ENCODE measurements at places on chromosomes 5 and 9.

DNA sequence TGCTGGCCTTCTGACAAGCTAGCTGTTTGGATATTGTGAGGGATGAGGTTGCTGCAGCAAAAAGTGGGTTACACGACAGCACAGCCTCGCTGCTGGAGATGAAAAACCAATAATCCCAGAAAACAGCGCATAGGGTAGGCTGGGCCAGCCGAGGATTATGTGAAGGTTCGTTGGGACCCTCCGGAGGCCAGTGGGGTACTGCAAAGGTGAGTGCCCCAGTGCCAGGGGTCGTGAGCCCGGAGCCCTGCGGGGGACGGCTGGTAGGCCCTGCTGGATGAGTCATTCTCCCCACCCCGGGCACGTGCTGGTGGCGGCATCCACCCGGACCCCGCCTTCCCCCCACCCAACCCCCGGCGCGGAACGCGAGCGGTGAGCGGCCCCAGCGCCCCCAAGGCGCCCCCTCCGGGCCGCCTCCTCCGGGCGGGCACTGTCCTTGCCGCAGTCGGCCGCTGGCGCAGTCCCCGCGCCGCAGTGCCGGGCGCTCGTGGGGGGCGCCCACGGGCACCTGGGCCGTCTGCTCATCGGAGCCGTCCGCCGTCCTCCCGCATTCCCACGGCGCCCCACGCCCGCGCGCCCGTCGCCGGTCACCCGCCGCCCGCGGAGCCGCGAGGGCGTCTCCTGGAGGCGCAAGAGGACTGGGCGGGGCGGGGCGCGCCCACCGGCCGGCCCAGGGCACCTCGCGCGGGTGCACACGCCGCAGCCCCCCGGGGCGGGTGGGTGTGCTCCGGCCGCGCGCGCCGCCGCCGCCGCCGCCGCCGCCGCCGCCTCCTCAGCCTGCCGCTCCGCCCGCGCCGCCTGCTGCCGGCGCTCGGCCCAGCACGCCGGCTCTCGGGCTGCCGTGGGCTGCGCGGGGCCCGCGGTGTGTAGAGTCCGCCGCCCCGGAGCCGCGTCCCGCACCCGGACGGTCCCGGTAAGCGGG is at the start of gene PHF24:
Gene PHF24 (plus strand): TSS at position 794 of the 919 bp plus-strand sequence. CDS start 13,014 bp downstream, outside the sequence.
- DNase-seq = no peak

DNA sequence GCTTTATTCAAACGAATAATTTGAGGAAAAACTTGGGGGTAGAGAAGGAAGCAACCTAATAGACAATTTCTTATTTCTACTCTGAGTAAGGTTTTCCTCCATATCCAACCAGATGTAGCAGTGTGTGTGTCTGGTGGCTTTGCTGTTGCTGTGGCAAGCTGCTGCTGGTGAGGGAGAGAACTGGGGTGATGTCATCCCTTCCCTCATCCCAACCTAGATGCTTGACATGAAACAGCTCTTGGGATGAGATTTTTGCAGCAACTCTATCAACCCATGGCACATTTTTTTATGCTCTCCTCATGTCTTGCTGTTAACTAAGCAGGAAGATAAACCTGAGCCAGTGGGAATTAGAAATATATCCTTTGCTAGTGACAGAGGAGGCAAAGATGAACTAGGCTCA is 135.8 kb downstream of the PCSK1 start:
- DNase-seq = no peak

DNA sequence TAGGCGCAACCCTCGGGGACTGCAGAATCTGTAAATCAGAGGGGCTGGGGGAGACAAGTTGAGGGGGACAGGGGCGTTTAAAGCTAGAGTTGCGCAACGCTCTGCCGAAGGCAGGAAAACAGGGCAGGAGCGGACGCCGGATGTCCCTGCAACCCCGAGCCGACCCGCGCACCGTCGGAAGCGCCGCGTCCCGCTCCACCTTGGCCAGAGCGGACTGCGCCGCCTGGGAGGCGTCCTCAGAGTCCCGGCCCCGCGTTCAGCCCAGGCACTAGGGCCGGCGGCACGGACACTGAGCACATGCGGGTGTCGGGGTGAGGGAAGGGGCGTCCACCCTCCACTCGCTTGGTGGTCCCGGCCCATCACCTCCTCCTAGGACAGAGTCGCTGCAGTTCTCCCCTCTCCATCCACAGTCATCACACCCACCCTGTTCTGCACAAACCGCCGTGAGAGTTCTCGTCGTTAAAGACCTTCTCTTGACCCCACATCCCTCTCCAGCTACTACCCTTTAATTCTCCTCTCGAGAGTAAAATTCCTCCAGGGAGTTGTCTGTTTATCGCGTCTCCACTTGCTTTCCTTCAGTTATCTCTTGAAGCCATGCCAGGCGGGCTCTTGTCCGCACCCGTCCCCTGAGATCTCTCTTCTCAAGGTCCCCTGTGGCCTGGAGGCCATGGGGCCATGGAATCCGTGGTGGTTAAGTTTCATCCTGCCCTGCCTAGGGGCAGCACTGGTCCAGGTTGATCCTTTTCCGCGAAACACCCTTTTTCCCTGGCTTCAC is 796 bp upstream of the PDLIM7 start:
- no peak for DNase-seq

DNA sequence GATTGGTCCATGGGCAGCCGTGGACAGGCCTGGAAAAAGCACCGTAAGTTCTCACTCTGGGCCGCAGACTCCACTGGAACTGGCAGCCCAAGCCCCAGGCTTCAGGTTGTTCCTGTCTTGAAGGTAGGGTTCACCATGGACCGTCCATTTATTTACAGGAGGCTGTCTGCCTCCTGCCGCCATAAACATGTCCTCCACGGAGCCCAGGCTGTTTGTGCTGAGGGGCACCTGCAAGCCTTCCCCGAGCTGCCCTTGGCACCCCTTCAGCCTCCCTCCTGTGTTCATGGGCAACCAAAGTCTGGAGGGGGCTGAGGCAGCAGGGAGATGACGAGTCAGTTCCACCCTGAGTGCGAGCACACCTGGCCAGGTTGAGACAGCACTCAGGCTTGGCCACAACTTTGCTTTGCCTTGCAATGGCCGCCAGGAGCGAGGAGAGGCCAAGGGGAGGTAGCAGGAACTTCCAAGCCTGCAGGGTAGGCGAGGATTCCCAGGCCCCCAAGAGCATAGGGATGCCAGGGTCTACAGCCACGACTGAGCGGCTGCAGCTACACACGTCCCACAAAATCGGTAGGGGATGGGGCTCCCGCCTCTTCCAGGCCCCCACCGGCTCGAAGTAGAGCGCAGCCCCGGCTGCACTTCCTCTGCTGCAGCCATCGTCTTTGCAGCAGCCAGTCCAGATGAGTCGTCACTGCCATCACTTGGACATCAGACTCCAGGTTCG is 1625.6 kb upstream of the ACO1 start:
- no peak for DNase-seq

- DNase-seq = no peak
Measured at GRCh38 chr5:65708145-65708544, 13.8 kb downstream of the SGTB start.

DNA sequence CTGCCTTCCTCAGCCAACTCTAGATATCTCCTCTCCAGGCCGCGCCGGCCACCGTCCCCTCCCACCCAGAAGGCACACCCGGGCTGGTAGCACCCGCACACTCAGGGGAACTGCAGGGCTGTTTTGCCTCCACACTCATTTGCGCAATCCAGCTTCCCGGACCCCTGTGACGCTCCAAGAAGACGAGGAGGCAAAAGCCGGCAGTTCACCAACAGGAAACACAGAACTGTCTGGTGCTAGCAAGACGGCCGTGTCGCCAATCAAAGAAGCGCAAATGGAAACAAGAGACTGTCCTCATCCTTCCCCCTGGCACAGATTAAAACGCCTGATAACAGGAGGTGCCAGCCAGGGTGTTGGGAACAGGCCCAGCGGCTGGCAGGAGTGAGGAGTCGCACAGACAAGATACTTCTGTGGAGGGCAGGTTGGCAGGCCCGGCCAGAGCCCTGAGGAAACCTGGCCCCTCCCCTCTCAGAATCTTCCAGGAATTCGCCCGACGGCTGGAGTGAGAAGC is 7.8 kb downstream of the AGPAT2 start:
- DNase-seq = no peak

DNA sequence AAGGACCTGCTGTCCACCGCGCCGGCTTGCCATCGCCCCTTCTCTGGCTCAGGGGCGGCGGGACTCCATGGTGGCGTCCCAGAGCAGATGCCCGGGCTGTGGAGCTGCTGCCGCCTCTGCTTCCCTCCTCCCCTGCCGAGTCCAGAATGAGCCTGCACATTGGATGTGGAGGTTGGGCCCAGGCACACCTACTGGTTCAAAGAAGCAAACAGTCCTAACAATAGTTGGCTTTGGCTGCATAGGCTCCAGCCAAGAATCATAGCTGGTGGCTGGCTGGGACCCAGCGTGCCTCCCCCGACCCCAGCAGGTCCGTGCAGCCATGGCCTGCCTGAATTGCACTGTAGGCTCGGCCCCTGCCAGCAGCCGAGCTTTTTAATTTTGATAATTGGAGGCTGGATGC is 25.8 kb downstream of the ADAMTSL2 start:
- no peak for DNase-seq

DNA sequence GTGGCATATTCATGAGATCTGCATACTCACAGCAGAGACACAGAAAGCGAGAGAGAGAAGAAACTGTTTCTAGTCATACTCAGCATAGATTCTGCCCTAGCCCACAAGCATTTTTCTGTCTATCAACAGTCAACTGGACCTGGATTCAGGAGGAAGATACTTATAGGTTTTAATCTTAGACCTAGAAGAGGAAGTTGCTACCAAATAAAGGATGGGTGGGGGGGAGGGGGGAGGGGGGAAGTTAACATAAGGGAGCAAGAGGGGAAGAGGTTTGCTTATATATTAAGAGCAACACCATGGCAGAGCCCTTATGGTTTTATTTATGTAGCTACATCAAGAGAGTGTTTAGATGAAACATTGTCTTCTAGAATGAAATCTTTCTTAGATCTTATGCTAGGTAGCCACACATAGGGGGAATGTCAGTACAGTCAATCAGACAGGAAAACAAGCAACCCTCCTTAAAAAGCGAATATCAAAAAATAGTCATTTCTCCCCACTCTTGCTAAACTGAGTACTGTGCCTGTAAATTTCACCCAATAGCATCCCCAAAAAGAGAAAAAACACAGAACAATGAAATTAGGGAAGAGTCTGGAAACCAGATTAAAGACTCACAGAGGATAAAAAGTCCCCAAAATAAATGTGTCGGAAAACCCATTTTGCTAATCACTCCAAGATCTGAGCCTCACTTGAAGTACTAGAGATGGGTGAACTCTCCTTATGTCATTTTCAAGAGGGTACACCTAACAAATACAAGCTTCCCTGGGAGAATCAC is 192.7 kb upstream of the NR4A3 start:
- DNase-seq = no peak

- DNase-seq = no peak
Measured at GRCh38 chr9:129490583-129491486, 130.1 kb downstream of the C9orf50 start.

DNA sequence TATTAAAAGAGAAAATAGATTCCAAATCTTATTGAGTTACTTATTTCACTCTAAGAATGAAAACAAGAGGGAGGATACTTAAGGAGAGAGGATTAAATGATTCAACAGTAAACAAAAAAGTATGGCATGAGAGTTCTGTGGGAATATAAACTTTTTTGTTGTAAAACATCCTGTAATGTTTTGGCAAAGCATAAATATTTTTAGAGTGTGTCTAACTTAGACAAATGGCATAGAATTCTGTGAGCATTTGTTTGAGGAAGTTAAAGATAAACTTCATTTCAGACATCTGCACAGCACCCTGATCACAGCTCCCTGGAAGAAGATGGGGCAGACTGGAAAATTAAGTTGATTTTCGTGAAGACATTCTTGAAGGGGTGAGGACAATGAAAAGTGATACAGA is 246.8 kb upstream of the HAPLN1 start:
- DNase-seq = no peak

DNA sequence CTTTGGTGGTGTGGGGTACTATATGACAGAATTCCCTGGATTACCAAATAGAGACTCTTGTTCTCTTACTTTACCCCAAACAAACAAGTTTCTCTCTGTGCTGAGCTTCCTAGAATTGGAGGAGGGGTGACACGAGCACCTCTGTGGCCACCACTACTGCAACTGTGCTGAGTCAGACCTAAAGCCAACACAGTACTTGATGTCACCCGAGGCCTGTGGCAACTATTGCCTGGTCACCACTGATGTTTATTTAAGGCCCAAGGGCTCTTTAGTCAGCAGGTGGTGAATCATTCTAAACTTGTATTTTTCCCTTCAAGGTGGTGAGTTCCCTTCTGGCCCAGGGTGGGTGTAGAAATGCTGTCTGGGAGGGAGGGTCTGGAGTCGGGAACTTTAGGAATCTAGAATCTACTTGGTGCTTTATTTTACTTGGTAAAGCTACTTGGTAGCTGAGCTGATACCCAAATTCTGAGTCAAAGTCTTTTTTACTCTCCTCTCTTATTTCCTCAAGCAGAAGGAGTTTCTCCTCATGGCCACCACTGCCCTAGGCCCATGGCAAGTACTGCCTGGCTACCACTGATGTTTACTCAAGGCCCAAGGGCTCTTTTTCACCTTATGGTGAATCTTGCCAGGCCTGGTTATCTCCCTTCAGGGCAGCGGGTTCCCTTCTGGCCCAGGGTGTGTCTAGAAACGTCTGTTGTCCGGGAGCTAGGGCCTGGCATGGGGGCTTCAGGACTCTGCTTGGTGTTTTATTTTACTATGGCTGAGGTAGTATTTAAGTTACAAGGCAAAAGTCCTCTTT is 9.8 kb downstream of the LURAP1L start:
- DNase-seq = no peak

DNA sequence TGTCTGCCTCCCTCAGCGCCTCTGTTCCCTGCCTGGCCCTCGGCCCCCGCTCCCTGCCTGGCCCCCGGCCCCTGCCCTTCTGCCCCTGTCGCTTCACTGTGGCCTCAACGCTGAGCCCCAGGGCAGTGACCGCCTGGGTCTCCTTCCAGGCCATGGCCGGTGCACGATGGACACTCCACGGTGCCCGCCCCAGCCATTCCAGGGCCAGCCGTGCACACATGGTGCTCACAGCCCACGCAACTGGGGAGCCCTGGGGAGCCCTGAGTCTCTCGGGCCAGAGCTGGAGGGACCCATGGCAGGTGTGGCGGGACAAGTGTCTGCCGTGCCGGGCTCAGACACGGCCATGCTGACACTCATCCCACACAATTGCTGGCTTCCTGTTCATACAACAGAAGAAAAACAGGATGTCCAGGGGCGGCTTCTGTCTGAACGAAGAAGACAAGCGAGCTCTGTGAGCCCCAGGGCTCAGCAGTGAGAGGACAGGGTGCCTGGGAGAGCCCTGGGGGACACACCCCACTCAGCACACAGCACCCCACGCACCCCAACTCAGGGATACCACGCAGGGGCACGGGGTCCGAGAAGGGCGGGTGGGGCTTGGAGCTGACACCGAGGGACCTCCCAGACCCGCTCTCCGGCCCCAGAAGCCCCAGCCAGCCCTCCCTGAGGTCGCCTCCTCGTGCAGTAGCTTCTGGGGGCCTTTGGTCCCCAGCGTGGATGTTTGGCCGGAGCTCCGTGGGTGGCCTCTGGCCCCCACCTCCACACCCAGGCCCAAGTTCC is 35.7 kb downstream of the EXD3 start:
- DNase-seq = no peak

Measured in esophagus squamous epithelium (tissue), 5 donors.